Right forelimb (tissue), 1 donor: ENCODE measurements at places on chromosomes 2 and 18.
A peak's percentile ranks its signal among the peaks of the same experiment; 100 is the strongest.

- no peak for DNase-seq
These were observed 30.9 kb downstream of the OSBPL6 start for GRCh38 chr2:178225006-178225805.

DNA sequence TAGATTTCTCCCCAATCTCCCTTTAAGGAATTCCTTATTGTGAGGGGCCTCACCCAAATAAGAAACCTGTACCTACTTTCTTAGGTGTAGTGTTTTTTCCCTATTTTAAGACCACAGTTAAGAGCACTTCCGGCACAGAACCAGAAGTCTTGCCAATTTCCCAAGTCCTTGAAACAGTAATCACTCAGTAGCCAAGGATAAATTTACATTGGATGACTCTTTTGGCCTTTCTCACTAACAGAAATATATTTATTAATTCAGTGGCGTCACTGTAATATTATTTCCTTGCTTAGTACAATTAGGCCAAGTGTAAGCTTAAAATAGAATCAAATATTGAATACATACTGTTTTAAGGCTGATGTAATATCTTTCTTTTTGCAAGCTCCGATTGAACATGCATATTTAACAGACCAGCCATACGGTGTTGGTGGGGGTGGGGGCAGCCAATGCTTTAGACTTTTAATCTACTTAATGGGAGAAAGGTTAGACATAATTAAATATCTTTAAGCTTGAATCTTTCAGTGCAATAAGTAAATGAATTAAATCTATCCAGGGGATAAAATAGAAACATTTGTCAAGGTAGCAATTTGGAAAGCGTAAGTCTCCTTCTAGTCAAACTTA lies 50.8 kb upstream of the ITGA6 start:
- no peak for DNase-seq

DNA sequence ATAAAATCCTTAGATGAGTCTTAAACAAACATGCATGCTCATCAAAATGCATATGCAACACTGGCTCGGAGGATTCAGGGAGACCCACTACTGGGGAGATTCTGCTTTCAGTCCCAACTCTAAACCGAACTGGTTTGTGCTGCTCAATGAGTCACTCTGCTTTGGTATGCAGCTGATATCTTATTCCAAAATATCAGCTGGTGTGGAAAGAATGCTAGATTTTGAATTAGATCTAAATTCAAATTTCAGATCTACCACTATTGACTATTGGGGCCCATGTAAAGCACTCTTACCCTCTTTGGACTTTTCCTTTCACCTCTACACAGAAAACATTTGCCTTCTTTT lies 39.2 kb upstream of the TTN start:
- DNase-seq: no peak

DNA sequence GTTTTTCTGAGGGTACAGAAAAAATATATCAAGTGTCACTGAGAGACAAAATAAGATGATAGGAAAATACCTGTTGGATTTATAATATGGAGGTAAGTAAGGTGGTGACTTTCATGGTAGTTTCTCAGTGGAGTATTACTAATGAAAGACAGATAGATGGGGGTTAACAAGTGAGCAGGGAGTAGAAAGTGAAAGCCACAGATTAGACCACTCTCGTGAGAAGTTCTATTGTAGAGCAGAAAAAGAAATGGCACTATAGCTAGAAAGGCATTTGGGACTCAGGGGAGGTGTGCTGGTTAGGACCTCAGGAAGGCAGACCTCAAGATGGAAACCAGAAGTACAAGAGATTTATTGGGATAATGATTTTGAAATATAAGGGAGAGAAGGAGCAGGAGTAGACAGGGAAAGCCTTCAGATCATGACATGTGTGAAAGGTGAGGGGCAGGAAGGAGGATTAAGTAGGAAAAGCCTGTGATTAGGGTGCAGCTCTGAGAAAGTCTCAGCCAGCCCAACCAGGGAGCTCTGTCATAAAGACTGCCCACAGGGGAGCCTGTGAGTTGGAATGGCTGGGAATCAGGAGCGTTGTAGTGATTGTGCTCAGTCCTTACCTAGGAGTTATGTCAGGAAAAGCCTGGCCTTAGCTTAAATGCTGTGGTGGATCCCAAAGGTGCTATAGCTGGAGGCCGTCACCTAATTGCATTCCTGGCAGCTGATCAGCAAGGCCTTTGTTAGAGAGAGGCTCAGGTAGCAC lies 198.1 kb downstream of the IKZF2 start:
- no peak for DNase-seq

DNA sequence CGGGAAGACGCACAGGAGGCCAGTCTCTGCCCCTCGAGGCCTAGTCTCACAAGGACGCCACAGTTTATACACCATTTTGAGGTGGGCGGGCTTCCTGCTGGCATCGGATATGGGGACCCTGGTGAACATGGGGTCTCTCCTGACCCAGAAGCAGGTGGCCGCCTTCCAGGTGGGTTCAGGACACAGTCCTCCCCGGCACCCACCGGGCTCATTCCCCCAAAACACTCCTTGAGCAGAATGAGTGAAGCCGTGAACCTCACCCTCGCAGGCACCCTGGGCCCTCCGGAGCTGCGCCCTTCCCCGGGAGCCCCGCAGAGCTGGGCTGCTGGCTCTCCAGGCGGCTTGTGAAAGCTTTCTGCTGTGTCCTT lies 6.5 kb downstream of the NFATC1 start:
- no peak for DNase-seq

- no peak for DNase-seq
These were observed 30.3 kb downstream of the WDSUB1 start for GRCh38 chr2:159256159-159256558.

DNA sequence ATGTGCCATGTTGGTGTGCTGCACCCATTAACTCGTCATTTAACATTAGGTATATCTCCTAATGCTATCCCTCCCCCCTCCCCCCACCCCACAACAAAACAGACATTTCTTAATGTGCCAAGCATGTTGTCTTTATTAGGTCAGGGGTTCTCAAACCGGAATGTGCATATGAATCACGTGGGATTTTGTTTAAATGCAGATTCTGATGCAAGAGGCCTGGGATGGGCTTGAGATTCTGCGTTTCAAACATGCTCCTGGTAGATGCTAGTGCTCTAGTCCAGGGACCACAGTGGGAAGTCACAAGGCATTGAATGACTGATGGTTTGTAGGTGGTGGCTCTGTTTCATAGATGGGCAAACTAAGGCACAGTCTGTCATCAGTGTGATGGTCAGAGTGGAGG lies 184.7 kb downstream of the SMAD7 start:
- no peak for DNase-seq

DNA sequence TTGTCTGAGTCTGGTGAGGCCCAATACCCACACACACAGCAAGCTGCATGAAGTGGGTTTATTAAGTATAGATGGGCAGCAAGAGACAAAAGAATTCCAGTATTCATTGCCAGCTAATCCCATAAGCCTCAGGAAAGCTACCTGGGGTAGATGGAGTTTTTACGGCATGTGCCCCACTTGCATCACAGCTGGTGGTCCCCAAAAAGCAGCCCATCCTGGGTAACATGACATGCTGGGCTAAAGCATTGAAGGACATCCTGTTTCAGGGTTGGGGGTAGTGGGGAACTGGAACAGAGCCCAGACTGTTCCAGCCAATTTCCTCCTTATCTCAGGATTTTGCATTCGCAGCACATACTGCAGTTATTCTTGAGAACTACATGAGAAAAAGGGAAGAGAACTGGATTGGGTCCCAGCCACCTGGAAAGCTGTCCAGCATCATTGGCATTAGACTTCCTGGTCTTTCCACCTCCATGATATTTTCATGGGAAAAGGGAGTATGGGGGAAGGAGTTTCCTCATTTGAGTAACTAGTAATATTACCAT lies 240.1 kb upstream of the MMADHC start:
- DNase-seq: no peak

GRCh38 chr2:174342686-174343342 lies 8.1 kb downstream of the SP9 start:
- DNase-seq: peak; percentile 53

GRCh38 chr2:107621186-107622165 lies 205.2 kb upstream of the RGPD4 start:
- DNase-seq: no peak

GRCh38 chr2:133608291-133608690 lies 40.0 kb upstream of the NCKAP5 start:
- no peak for DNase-seq

GRCh38 chr2:101779190-101779589 lies 81.7 kb downstream of the MAP4K4 start:
- DNase-seq: no peak

GRCh38 chr2:23745726-23746105 lies 181.2 kb downstream of the ATAD2B start:
- DNase-seq: peak; percentile 70

- no peak for DNase-seq
These were observed 219.4 kb upstream of the SMAD7 start for GRCh38 chr18:49170145-49170544.

DNA sequence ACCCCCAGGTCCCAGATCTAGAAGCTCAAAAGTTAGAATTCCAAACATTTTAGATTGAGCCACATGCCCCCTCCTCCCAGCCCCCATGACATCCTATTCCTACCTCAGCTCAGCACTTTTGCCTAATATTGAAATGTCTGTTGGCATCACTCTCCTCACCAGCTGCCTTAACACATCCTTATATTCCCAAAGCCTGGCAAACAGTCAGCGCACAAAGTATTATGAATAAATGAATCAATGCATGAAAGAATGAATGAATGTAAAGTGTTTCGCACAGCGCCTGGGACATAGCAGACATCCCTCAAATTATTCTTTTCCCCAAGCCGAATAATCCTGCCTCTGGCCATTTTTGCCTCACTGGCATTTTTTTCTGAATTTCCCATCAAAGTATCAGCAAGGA lies 175.8 kb downstream of the TNS1 start:
- DNase-seq: no peak

GRCh38 chr2:130251535-130251872 lies 53.3 kb upstream of the TUBA3E start:
- peak; percentile 60 for DNase-seq

DNA sequence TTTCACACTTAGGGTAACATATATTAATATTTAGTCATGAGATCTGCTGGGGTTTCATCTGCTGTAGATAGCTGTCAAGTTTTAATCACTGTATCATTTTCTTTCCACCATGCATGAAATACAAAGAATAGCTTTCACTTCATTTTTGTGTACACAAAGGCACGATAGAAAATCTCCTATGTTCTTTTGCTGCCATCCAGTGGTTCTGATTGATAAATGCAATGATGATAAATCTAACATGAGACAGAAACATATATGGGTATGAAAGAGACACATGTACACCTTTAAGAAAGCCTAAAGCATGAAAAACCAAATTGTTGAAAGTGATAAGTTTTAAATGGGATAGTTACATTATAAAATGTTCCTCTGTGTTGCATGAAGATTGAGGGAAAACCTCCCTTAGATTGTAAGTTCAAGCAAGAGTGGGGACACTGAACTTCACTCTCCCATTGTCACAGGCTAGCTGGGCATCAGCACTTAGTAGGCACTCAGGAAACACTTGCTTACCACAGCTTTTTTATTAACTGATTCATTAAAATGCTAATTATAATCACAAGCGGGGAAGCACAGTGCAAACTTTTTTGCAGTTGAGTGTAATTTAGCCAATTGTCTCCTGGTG lies 31.2 kb downstream of the C1D start:
- DNase-seq: no peak

DNA sequence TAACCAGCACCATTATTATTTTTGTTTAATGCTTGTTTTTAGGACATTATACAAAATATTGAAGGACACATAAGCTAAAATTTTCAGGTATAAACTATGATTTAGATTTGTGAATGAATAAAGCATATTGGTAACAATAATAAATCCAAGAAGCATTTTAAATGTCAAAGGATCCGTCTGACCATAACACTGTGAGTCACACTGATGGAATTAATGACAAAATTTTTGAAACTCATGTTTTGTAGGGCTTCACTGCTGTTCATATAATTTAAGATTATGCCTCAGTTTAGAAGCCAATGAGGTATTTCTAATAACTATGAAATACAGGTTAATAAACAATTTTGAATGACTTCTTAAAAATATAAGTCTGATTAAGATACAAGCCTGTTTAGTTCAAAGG lies 124.6 kb downstream of the TMEFF2 start:
- DNase-seq: no peak

DNA sequence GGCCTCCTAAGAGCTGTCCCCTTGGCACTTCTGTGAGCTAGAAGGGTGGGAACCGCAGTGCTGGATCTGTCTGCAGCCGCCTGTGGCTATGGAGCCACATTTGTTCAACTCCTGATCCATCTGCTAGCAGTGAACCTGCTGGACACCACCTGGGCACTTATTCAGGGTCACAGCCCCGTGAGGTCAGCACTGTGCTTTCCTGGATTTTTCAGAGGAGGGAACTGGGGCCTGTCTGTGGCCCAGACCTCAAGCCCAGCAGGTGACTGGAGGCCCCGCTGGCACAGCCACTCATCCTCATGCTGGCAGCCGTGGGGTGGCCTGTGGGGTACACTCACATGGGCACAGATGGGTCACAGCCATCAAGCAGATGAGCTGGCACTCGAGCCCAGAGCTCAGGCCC lies 155.3 kb downstream of the TFCP2L1 start:
- DNase-seq: no peak

DNA sequence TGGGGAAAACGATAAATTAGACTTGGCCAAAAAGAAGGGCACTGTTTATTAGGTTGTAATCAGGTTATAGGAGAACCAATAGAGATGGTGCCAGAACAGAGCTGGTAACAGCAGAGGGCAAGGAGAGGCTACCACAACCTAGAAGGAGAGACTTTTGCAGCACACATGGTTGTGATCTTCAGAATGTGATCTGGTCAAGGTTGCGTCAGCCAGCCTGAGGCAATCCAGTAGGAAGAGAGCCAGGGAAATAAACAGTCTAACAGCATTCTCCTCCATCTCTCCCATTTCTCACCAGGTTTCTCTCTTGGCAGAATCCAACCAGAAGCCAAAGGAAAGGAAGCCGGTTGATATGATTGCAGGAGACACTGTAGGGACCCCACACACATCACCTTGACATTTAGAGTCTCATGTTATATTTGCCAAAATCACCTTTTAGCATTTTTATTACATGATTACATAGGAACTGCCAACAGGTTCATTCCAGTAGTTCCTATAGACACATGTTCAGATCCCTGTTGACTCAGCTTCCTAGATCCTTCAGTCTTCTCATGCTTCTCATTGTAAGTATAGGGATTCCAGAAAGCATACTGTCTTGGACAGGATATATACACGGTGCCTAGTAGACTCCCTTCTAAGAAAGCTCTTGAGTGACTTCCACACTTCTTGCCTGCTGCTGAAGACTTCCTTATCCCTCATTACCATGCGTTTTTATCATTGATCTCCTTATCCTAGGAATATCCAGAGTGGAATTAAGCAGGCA lies 17.6 kb upstream of the SPATS2L start:
- no peak for DNase-seq

GRCh38 chr18:2985628-2986027 lies 27.3 kb downstream of the LPIN2 start:
- no peak for DNase-seq
